ENCODE measurements at places on chromosomes 7 and 10.

GRCh38 chr10:68562661-68563570 is 2.8 kb downstream of the TET1 start:
- no peak for DNase-seq

- no peak for DNase-seq
These were observed 37.0 kb downstream of the CHCHD3 start for GRCh38 chr7:133044722-133045473.

DNA sequence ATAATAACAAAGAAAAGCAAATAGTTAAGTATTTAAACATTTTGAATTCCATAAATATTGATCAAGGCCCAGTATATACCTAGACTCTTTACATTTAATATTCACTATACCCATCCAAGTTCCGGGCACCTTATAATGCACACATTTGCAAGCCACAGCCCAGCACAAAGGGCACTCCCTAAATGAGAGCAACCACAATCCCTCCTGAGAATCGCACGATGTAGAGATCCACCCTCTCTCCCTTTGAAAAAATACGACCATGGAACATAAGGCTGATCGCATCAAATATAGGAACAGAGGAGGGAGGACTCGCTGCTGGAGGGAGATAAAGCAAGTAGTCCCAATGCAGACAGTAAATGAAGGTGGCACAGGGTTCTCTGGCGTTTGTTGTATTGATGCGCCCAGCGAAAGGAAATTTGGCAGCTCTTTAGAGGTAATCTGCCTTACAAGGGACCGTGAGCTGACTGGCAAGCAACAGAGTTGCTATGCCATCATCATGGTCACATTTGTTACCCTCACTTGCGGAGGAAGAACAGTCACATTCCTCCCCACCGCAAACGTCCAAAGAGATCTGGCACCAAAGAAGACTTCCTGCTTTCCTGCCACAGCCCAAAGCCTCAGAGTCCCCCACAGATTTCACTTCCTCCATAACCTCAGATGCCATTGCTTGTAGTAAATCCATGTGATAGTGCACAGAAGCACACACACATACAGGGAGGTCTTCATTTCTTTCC is 16.1 kb upstream of the TAS2R40 start:
- no peak for DNase-seq

DNA sequence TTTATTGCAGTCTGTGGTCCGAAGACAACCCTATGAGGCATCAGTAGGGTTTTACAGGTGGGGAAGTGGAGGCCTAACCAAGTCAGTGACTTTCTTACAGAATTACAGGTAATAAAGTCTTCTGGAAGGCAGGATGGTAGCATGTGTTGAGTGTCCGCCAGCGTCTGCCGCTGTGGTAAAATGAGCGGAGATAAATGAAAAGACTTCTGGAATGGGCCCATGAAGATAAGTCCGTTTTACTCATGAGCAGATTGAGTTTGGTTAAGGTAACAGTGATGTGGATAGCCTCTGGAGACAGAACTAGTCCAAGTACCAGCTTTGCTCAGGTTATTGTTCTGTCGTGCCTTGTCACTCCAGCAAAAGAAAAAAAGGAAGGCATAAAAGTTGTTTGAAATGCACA is 966 bp downstream of the FBH1 start:
- no peak for DNase-seq

GRCh38 chr7:106114716-106115383 is 2.7 kb upstream of the SYPL1 start:
- no peak for DNase-seq

Data from activated T-cell treated with anti-CD3 and anti-CD28 coated beads for 4 hours (primary cell).